ENCODE measurements at places on chromosomes 6 and 20. TPM values are rescaled to one million over a fixed set of nuclear protein-coding genes. Genes with fewer than 3 reads are reported as not detected.

The TFAP2D gene
- not detected for total RNA-seq

DNA sequence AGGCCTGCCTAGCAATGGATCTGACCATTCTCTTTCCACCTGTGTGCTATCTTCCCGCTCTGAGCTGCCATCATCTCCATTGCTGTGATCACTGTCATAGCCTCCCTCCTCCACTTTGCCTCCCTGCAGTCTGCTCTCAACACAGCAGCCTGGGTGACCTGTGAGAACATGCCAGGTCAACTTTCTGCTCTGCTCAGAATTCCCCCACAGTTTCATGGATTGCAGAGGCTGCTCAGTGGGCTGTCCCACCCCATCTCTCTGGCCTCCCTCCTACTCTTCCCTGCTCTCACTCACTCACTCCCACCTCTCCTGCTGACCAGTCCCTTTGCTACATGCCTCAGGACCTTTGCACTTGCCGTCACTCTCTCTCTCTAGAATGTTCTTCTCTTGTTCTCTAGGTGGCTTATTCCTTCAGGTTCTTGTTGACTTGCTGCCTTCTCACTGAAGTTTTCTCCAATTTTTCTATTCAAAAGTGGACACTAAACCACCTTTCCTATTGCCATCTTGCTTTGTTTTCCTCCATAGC, 159.9 kb downstream of the CD83 start:
- no peak for DNase-seq

DNA sequence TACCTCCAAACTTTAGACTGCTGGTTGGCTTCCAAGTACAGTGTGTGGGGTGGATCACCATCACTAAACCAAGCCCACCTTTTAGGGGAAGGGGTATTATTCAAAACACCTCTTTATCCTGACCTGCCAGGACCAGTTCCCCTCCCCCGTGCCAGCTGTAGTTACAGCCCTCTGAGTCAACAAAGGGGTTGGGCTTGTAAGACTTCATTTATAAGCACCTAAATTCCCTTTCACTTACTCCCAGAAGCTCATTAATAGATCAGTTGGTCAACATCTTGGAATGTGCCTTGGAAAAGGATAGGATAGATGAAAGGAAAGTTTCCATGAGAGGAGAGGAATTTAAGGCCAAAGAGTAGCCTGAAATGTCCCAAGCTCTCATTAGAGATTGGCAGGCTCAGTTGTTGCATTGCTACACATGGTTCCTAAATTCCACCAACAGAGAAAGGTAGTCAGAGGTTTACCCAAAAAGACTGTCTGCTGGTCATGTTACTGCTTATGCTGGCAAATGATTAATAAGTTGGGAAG, 59.2 kb downstream of the TNFAIP3 start:
- DNase-seq, result no peak

The C6orf141 gene
- 9.4 TPM for total RNA-seq

The SLPI gene
- total RNA-seq, result 248 TPM

The PIM1 gene
- 56.0 TPM for total RNA-seq

GRCh38 chr6:91166271-91167046, 579.6 kb upstream of the MAP3K7 start:
- DNase-seq, result no peak

DNA sequence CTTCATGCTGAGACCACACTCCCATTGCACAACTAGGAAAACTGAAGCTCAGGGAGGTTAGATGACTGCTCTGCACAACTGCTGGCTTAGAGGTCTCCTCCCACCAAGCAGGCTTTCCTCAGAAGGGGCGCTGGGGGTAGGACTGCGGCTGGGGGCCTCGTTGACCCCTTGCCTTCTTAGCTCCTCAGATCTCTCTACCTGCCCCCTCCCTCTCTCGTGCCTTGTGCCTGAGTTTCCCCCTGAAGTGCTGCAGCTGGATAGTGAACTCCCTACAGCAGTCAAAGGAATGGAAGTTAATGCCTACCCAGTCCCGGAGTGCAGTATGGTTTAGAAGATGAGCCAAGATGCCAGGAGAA, 149.8 kb downstream of the GRM4 start:
- DNase-seq, result no peak

DNA sequence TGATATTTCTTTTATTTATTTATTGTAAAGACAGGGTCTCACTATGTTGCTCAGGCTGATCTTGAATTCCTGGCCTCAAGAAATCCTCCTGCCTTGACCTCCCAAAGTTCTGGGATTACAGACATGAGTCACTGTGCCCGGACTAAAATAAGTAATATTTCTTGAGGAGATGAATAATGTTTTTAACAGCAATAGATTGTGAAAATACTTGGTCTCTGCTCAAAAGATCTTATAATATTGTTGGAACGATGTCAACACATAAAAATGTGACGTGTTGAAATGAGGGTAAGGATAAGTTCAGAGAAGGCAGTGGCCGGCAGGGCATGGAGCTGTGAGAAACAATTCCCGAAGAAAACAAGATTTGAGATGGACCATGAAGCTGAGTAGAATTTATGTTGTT, 178.7 kb downstream of the GJA1 start:
- DNase-seq, result no peak

- no peak for DNase-seq
These were observed 6.3 kb downstream of the PRR18 start for GRCh38 chr6:166301611-166302529.

- no peak for DNase-seq
These were observed 21.8 kb downstream of the PDYN start for GRCh38 chr20:1971893-1972586.

GRCh38 chr6:1984346-1984994, 260.9 kb downstream of the GMDS start:
- DNase-seq, result no peak

GRCh38 chr6:19837511-19838441, 606 bp downstream of the ID4 start:
- peak; percentile 52 for DNase-seq

The HLA-DPB1 gene
- 56.5 TPM for total RNA-seq

DNA sequence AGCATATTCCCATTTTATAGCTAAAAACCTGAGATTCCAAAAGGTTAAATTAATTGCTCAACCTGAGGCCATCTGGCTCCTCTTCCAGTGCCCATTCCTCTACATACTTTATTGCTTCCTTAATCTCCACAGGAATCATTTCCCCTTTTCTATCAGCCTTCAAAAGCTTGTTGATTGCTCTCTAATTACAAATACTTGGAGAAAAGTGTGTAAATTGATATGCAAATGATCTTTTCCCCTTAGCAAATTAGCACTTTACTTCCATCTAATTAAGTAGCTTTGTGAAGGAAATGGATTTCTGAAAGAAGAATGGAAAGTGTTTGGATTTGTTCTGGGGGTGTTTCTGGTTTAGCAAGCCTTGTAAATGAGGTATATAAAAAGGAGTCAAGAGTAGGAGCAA, 323.3 kb downstream of the GRIK2 start:
- no peak for DNase-seq

GRCh38 chr6:25689966-25690365, 38.0 kb downstream of the SCGN start:
- no peak for DNase-seq

GRCh38 chr6:11009353-11009752, 34.8 kb downstream of the ELOVL2 start:
- no peak for DNase-seq

DNA sequence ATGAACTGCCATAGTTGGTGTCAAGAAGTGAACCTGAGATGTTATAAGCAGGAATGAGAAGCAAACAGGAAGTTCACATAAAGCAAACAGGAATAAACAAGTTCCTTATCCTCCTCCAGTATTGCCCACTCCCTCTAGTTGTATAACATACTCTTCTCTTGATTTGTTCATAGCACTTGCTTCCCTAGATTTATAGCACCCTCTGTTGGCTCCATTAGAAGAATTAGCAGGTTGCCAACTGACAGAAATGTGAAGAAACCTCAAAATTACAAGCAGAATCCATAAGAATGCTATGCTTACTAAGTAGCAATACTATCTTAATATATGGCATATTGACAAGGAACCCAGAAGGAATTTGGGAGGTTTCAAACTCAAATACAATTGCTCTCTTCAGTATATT, 195.4 kb downstream of the TBX18 start:
- DNase-seq, result no peak

- DNase-seq, result no peak
These were observed 105.9 kb upstream of the ID4 start for GRCh38 chr6:19731282-19731681.

DNA sequence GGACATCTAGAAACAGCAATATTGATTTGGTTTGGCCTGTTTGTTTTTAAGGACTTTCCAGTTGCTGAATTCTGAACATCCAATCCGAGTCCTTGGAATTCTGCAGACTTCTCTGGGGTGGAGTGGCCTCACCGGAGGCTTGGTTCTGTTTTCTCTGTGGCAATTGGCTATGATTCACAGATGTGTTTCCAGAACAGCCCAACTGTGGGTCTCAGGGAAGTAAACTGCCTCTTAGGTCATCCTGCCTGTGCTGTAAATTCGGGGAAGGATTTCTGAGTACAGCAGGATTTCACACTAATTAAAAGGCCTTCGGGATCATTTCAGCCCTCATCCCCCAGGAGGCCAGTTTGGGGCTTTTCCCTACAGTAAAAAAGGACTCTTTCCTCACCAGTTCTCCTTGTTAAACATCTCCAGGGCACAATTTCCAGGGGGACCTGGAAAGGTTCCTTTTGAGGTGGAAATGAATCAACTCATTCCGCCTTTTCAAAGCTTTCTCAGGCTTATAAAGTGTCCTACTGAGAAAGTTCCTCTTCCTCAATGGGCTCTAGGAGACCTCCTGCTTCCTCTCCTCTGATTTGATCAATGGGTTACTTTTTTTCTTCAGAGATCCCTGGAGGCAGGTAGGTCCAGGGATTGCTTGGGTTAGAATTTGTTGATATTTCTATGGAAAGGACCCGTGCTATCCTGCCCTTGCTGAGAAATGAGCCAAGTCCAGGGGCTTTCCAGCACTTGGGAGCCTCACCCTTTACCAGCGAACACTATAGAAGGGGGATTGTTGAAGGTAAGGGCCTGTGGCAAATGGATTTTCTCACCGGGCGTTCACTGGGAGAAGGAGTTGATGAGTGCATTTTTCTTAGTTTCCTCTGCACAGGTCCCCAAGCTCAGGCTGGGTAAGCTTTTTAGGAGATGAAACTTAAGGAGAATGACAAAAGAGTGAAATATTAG, 114.6 kb downstream of the CLIC5 start:
- no peak for DNase-seq

The SYCP2L gene
- 2.2 TPM for total RNA-seq

The JPH2 gene
- total RNA-seq, result 16.4 TPM

- DNase-seq, result no peak
These were observed 54.5 kb downstream of the TRMT11 start for GRCh38 chr6:126040826-126041225.

The LGSN gene
- not detected for total RNA-seq

GRCh38 chr6:55474382-55474781, 104.6 kb downstream of the HMGCLL1 start:
- DNase-seq, result no peak

Data from breast epithelium (tissue), 4 donors.